ENCODE measurements at places on chromosomes 11 and 22.
A peak's percentile ranks its signal among the peaks of the same experiment; 100 is the strongest.

DNA sequence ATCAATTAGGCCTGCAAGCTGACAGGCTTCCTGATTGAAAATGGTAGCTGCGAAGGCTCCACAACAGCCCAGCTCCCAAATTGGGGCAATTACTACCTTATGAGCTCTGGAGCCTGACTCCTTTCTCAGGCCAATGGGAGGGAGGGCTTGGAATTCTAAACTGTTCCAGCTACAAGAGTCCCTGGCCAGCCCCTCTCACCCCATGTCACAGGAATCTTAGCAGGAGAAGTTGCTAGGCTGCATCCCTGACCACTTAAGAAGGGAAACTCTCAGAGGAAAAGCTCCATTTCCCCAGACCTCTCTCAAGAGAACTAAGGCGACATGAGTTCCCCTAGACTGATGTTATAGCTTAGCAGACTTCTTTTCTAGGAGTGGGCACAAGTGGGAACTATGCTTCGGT, 4.9 kb downstream of the LRP4 start:
- no peak for DNase-seq

DNA sequence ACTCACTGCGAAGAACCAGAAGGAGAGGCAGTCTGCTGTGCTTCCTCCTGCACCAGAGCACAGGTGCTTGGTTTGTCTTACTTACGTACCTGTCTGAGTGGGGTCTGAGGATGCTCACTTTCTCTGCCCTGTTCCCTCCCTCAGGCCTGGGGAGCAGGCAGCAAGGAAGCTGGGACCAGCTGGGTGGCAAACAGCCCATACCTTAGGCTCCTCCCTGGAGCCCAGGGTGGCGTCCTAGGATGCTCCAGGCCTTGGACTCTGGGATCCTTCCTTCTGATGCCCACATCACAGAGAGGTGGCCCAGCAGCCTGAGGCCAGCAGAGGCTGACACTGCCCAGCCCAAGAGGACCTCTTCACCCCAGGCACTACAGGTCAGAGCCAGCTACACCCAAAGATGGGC, 593.2 kb downstream of the BRD1 start:
- DNase-seq = no peak

DNA sequence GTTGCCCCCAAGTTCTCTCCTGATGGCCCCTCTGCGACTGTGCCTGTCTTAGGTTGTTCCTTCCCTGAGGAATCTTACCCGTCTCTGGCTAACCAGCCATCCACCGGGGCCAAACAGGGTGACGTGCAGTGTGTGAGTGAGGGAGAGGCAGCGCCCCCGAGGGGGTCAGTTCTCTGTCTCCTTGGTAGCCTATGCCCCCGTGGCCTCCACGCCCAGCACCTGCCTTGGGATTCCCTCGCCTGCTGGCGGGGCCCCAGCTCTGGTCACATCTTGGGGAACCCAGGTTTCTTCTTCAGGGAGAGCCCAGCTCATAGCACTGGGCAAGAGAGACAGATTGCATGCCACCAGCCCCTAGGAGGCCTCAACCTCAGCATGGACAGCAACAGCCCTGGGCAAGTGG, 5.8 kb downstream of the NXF1 start:
- no peak for DNase-seq

DNA sequence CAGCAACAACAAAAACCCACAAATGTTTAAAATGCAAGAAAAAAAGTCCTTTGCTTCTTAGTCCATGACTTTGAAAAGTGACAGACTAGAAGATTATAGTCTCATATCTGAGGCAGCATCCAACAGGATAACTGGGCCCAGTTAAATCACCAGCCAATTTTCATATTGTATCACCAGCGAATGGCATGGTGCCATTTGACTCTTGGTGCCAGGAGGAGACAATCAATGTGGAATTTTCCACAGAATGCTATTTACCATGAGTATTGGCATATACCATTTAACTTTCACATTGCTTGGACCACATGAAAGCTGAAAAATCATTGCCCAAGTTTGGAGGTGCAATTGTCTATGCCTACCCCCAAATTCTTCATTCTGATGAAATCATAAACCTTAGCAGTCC, 255.5 kb downstream of the TENM4 start:
- no peak for DNase-seq

DNA sequence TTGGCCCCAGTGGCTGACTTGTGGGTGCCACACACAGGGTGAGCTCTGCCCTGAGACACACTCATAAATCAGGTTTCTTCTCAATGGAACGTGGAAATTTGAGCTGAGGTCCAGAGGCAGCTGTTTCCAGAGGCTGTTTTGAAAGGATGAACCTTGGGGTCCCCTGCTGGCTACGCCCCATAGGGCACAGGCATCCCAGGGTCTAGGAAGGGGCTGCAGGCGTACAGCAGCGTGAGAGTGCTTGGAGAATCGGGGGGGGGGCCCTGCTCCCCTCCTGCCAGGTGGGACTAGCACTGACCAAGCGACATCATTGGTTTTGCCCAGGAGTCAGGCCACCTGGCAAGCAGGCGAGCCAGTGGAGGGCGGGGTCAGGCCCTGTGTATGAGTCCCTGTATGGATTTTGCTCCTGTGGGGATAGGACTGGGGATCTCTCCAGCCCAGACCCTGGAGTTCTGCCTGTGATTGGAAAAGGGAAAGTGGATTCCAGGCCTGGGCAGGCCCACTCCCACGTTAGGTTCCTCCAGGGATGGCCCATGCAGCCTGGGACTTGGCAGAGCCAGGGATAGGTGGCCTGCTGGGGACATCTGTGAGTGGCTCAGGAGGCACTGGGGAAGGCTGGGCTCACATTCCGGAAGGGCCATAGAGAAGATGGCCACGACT, 61.0 kb downstream of the FBXO7 start:
- DNase-seq = no peak

DNA sequence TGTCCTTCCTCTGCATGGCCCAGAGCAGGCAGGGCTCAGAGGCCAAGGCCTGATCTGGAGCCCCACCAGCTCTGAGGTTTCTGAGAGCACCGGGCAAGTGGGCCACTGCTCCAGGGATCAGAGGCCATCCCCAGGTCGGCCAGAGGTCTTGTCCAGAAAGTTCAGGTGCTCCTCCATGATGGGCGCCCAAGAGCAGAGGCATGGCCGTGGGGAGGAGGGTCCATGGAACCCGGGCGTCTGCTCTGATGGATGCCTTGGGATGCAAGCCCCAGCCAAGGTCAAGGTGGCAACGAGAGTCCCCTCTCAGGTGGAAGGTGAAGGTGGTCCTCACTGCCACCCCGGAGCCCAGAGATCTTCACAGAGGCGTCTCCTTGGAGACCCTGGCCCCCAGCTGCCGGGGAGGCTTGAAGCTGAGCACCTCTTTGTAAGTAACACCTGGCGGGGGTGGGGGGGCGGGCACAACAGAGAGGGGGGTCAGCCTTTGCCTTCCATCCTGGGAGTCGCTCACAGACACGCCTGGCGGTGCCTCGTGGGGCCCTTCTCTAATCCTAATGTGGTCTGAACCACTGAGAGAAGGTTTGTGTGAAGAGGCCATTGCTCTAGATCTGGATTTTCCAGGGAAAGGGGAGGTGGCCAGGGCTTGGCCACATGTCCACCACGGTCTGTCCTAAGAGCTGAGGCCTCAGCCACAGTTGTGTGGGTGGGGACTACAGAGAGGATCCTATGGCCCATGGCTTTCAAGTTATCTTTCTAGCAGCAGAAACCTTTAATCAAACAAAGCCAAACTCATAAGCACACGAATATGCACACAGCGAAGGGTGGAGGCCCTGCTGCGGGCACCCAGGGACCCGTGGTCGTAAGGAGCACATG, 2.2 kb upstream of the HDAC10 start:
- no peak for DNase-seq

DNA sequence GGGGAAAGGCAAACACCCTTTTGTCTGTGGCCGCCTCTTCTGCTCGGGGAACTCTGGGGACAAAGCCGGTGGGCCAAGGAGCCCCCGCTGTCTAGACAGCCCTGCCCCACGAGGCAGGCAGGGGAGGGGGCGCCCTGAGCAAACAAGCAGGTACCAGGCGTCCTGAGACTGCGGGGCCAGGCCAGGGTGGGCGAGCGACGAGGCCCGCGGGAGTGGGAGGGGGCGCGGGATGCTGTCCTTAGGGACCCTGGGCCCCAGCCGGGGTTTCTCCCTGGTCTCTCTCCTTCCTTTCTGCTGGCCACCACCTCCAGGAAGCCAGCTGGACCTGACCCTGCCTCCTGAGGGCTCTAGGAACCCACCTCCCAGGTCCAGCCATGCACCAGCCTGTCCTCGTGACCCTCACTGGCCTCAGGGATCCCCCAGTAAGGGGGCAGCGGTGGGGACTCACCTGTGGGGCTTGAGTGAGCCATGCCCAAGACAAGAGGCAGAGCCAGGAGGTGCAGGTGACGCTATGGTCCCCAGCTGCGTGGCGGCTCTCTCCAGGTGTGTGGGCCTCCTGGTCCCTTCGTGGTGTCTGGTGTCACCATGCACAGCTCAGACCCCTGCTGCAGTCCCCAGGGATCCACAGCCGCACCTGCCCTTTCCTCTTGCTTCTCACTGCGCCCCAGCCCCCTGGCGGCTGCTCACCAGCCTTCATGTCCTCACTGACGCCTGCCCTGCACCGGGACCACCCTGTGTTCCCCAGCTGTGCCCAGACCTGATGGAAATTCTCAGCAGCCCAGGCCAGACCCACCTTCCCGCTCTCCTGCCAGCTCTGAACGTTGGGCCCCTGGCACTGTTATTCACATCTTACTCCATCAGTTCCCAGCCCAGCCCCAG, 26.5 kb upstream of the MUC5AC start:
- DNase-seq = no peak

DNA sequence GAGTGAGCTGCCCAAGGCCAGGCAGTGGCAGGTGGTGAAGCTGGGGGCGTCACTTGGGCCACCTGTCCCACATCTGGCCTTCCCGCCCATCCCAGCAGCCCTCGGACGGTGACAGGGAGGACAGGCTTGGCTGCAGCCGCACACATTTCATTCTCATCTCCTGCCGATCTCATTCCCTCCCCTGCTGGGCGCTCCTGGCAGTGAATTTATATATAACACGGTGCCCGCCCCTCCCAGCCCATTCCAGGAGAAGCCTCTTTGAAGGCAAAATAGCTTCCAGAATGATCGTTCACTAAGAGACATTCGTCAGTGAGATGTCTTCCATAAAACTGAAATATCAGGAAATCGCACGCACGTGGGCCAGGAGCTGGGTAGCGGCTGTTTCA, 861.3 kb downstream of the TBC1D22A start:
- no peak for DNase-seq

DNA sequence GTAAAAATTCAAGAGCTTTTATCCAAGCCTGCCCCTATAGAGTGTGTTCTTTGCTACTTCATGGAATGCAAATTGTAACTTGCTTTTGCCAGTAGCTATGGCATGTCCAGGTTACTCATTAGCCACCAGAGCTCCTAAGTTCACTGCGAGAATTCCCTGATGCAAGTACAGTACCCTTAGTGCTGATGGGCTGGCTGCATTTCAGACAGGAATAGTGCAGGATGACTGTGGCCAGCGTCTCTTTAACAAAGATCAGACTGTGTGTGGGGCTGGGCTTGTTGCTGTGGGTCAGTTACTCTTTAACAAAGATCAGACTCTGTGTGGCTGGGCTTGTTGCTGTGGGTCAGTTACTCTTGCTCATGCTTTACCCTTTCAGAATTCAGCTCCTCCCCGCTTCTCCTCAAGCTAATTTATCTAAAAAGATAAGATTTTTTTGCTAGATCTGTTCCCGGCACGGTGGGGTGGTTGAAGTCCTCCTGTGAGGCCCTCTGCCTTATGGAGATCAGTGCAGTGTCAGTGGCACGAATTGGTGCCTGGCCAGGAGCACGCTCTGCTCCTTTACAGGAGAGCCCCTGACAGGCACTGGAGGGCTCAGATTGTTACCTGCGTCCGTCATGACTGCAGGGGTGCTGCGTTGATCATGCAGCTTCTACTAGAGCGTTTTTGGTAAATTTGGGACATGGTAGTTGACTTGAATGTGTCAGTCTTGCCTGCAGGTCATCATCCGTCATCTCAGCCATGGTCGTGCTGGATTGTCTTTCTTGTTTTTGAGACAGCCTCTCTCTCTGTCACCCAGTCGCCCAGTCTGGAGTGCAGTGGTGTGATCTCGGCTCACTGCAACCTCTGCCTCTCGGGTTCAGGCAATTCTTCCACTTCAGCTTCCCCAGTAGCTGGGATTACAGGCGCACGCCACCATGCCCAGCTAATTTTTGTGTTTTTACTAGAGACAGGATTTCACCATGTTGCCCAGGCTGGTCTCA, 27.0 kb downstream of the AP2A2 start:
- peak; percentile 60 for DNase-seq

- no peak for DNase-seq
These were observed 260.7 kb downstream of the MN1 start for GRCh38 chr22:27540656-27541396.

GRCh38 chr11:88813233-88813915, 252.4 kb downstream of the GRM5 start:
- DNase-seq = no peak

DNA sequence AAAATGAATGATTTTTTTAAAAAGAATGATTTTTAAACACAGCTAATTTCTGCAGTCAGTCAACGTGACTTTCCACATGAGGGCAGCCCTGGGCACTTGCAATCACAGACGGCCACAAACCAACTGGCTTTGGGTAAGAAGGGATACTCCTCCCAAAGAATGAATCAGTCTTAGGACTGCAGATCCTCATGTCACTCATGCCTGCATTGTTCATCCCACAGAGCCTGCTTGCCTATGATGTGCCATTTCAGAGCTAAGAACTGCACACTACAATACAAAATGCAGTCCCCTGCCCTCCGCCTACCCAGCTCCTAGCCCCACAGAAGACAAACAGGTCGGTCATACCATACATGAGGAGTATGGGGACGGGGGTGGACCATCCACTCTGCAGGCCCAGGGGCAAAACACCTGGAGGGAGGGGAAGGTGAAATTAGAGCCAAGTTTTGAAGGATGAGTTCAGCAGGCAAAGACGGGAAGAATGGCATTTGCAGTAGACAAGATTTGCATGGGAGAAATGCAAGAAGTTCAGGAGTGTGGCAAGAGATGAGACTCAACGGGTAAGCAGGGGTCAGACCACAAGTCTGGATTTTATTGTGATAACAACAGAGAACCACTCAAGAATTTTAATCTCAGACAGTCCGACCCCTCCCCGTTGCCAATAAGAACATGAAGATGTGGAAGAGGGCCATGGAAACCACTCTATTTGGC, 24.7 kb downstream of the PACSIN2 start:
- peak; percentile 96 for DNase-seq

DNA sequence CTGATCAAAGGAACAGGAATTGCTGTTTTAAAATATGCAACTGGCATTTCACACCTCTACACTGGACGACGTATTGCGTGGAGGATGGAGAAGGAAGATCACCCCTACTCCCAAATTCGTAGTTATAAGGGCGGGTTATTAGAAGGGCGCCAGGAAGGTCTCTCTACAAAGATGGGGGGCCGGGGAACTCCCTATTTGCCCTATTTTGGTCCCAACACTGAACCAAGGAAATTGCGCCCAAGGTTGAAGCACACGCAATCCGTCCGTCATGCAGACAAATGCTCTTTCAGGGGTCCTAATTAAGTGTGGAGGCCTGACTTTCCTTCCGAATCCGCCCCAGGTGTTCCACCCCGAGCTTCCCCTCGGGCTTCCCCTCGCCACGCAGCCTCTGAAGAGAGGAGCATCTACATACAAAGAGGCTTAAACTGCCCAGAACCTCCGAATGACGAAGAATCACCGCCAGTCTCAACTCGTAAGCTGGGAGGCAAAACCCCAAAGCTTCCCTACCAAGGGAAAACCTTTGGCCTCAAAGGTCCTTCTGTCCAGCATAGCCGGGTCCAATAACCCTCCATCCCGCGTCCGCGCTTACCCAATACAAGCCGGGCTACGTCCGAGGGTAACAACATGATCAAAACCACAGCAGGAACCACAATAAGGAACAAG, 396 bp downstream of the NPAT start:
- DNase-seq = no peak

- DNase-seq = peak; percentile 23
These were observed 39.7 kb upstream of the MMP12 start for GRCh38 chr11:102914238-102915043.

- DNase-seq = peak; percentile 67
These were observed 231.1 kb downstream of the SWAP70 start for GRCh38 chr11:9895006-9895405.

All from amniotic epithelial cell (primary cell).